ENCODE measurements at places on chromosomes 1 and 21.
A peak's percentile ranks its signal among the peaks of the same experiment; 100 is the strongest.

DNA sequence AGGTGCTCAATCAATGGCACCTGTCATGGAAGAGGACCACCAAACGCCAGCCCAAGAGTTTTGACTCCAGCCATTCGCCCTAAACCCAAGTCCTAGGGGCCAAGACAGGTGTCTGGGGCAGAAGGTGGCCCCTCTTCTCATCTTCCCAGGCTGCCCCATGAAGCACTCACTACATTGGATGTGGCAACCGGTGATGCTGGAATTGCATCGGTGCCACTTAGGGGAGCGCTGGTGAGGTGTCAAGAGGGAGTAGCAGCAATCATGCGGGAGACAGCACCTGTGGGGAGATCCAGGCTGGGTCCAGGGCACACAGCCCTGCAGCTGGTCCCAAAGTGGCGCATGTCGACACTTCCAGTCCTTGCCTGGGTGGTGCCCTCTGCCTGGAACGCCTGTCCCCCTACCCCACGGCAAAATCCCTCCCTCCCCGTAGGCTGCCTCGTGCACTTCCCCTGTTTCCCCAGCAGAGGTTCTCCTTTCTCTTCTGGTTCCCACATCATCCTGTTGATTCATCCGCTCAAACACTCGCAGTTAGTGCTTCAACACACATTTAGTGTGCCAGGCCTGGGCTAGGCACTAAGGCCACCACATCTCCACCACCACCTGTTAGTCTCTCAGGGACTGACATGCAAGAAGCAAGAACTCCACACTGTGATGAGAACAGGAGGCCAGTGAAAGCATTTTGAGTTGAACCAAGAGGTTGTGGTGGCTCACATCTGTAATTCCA is 18.5 kb downstream of the PLA2G2D start:
- H3K27ac ChIP-seq = no peak overlapping the region
- H3K4me3 ChIP-seq = no peak overlapping the region
- DNase-seq = peak; percentile 50
- no peaks in the 10 kb centered on the region for H3K36me3 ChIP-seq

DNA sequence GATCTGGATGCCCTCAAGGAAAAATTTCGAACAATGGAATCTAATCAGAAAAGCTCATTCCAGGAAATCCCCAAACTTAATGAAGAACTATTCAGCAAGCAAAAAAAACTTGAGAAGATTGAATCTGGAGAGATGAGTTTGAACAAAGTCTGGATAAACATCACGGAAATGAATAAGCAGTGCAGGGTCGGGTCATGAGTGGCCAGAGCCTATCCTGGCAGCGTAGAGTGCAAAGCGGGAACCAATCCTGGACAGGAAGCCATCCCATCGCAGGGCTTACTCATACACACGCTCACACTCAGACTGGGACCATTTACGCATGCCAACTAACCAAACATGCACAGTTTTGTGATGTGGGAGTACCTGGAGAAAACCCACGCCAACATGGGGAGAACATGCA is 43.1 kb downstream of the ZMYM1 start:
- H3K4me3 ChIP-seq = no peak overlapping the region
- no peak for DNase-seq
- H3K27me3 ChIP-seq = peaks cover 27% of the 10 kb centered on the region
- H3K27ac ChIP-seq = no peak overlapping the region
- H3K4me1 ChIP-seq = peaks cover 14% of the 10 kb centered on the region

DNA sequence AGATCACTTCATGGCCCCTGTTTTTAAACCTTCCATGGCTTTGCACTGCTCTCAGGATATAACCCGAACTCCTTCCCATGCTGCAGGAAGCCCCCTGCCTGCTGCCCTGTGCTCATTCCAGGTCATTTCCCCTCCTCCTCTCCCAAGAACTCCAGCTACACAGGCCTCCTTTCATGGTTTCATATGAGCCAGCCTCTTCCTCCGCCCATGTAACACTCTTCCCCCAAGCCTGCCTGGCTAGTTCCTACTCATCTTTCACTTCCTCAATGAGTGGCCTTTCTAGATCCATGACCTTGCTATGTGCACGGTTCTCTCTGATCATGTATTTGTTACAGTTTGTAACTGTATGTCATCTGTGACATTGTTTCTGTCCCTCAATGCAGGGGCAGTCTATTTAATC is 3.1 kb upstream of the NCF2 start:
- no peaks in the 10 kb centered on the region for H3K27me3 ChIP-seq
- DNase-seq = no peak
- H3K36me3 ChIP-seq = no peaks in the 10 kb centered on the region
- H3K27ac ChIP-seq = no peak overlapping the region
- H3K4me3 ChIP-seq = no peak overlapping the region

- no peaks in the 10 kb centered on the region for H3K36me3 ChIP-seq
- no peak overlapping the region for H3K27ac ChIP-seq
- no peak for DNase-seq
- peaks cover 68% of the 10 kb centered on the region for H3K4me1 ChIP-seq
These were observed 9.8 kb downstream of the KCNN3 start for GRCh38 chr1:154860156-154860870.

DNA sequence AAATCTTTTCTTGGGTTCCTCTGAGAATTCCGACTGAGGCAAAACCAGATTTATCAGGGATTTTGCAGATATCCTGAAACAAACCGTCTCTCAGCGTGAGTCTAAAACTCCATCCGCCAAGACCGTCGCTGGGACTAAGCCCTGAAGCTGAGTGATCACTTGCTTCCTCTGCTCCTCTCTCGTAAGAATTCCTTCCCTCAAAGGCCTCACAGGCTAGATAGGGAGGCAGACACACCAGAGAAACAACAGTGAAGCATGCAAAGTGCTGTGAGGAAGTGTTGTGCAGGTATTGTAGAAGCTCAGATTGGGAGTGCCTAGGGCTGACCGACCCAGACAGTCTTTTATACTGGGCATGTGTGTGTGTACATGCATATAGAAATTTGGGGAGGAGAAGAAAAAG is 119.1 kb downstream of the RGS7 start:
- DNase-seq = no peak
- H3K4me1 ChIP-seq = no peaks in the 10 kb centered on the region
- no peaks in the 10 kb centered on the region for H3K27me3 ChIP-seq
- no peak overlapping the region for H3K27ac ChIP-seq
- no peaks in the 10 kb centered on the region for H3K36me3 ChIP-seq
- H3K4me3 ChIP-seq = no peak overlapping the region

GRCh38 chr1:205371871-205372660 is 15.3 kb upstream of the KLHDC8A start:
- peaks cover 16% of the 10 kb centered on the region for H3K4me1 ChIP-seq
- H3K27me3 ChIP-seq = peaks cover 33% of the 10 kb centered on the region
- DNase-seq = no peak
- no peak overlapping the region for H3K27ac ChIP-seq
- no peak overlapping the region for H3K4me3 ChIP-seq
- H3K36me3 ChIP-seq = no peaks in the 10 kb centered on the region

GRCh38 chr1:38498686-38499085 is 360.9 kb downstream of the RRAGC start:
- H3K27ac ChIP-seq = no peak overlapping the region
- peaks cover 5% of the 10 kb centered on the region for H3K4me1 ChIP-seq
- H3K36me3 ChIP-seq = no peaks in the 10 kb centered on the region
- DNase-seq = no peak
- peaks cover 24% of the 10 kb centered on the region for H3K27me3 ChIP-seq

- no peak overlapping the region for H3K4me3 ChIP-seq
- no peaks in the 10 kb centered on the region for H3K36me3 ChIP-seq
- no peak overlapping the region for H3K27ac ChIP-seq
- peaks cover 33% of the 10 kb centered on the region for H3K27me3 ChIP-seq
- no peak for DNase-seq
These were observed 66.8 kb upstream of the BCL10 start for GRCh38 chr1:85343213-85343611.

- H3K4me1 ChIP-seq = no peaks in the 10 kb centered on the region
- H3K27ac ChIP-seq = no peak overlapping the region
- no peak for DNase-seq
- H3K27me3 ChIP-seq = no peaks in the 10 kb centered on the region
- no peaks in the 10 kb centered on the region for H3K36me3 ChIP-seq
- H3K4me3 ChIP-seq = no peak overlapping the region
These were observed 49.2 kb upstream of the COL24A1 start for GRCh38 chr1:86205741-86206140.

DNA sequence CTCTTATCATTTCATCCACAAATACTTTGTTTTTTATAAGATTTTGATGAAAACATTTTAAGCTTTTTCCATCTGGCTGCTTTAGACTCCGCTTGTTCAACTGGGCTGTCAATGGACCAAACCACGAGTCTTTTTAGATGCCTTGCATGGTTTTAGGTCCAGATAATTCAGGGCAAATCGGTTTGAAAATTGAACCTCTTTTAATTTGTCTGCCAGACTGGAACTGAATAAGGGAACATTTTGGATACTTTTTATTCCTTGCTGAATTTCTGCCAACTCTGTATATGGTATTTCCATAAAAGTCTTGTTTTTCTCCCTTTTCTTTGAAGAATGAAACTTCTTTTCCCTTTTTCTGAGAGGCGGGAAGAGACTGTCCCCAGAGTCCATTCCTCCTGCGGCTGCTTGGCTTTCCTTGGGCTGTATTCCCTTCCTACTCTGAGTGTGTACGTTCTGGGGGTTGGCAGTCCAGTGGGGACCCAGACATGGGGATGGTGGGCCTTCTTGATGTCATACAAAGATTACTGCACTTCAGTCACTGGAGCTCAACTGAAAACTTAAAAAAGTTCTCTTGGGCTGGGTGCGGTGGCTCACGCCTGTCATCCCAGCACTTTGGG is 46.5 kb upstream of the CNN3 start:
- no peak overlapping the region for H3K4me3 ChIP-seq
- H3K4me1 ChIP-seq = no peaks in the 10 kb centered on the region
- no peak overlapping the region for H3K27ac ChIP-seq
- H3K36me3 ChIP-seq = no peaks in the 10 kb centered on the region

DNA sequence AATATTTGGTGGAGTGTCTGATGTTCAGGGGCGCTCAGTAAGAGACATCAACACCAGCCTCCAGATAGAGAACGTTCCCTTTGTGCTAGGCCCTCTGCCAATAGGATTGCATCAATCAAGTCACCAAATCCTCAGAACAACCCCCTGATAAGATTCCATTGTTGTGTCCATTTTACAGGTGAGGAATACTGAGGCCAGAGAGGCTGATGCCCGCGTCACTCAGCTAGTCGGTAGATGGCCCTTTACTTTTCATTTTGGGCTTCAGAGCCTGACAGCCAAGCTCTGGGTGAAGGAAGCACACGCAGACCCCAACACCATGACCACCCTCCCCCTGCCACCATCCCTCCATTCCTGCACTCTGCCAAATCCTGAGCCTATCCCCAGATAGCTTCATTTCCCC is 406.2 kb downstream of the PTPRU start:
- no peaks in the 10 kb centered on the region for H3K4me1 ChIP-seq
- H3K36me3 ChIP-seq = no peaks in the 10 kb centered on the region
- no peaks in the 10 kb centered on the region for H3K27me3 ChIP-seq
- DNase-seq = no peak
- no peak overlapping the region for H3K27ac ChIP-seq

DNA sequence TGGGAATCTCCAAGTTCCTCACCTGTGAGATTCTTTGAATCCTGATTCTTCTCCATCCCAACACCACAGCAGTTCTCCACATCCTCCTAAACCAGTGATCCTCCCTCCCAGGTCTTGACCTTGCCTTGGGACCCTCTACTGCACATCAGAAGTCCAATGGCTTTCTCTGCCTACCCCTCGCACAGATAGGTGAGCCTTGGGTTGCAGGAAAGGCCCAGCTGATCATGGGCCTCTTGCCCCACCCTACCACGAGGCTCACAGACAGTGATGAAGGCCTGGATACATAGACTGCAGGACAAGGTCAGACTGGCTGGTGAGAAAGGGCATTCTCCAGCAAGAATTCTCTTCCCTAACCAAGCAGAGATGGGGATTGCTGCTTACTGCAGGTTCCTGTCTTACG is 825 bp downstream of the FABP3 start:
- no peak for DNase-seq
- no peaks in the 10 kb centered on the region for H3K36me3 ChIP-seq
- H3K27ac ChIP-seq = no peak overlapping the region
- H3K4me3 ChIP-seq = peak overlapping the region; percentile 82

DNA sequence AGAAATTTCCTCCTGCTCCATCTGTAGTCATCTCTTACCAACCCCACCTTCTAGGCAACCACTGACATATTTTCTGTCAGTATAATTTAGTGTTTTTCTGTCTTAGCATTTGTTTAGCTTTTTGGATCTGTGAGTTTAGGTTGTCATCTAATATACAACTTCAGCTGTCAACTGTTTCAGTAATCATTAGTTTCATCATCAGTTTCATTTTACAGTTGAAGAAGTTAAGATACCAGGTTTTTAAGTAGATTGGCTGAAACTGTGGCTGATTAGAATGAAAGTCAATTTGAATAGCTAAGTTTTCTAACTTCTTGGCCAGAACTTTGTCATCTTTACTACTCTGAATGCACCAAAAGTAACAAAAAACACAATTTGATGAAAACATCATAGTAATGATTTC is 1957.3 kb downstream of the NCAM2 start:
- no peak overlapping the region for H3K27ac ChIP-seq
- no peaks in the 10 kb centered on the region for H3K27me3 ChIP-seq
- H3K4me1 ChIP-seq = no peaks in the 10 kb centered on the region
- no peaks in the 10 kb centered on the region for H3K36me3 ChIP-seq
- no peak overlapping the region for H3K4me3 ChIP-seq

GRCh38 chr1:53267761-53268160 is 29.4 kb upstream of the MAGOH start:
- peaks cover 25% of the 10 kb centered on the region for H3K36me3 ChIP-seq
- peaks cover 5% of the 10 kb centered on the region for H3K4me1 ChIP-seq
- no peak overlapping the region for H3K4me3 ChIP-seq
- no peak for DNase-seq
- H3K27me3 ChIP-seq = no peaks in the 10 kb centered on the region

DNA sequence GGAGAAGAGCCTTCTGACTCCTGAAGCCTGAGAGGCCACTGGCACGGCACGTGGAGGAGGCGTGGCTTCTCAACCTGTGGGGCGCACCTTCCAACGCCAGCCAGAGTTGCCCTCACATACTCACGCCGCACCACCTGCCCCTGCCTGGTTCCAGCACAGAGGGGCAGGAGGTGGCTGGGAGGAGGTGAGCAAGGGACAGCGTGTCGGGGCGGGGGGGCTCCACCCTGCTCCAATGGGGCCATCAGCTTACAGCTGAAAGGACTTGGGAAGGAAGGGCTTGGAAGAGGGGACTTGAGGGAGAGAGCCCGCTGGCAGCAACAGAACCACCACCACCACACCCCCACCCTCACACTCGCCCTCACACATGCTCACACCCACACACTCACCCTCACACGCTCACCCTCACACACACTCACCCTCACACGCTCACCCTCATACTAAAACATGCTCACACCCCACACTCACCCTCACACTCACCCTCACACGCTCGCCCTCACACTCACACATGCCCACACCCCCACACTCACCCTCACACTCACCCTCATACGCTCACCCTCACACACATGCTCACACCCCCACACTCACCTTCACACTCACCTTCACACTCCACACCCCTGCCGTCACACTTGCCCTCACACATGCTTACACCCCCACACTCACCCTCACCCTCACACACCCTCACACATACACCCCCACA is 41.6 kb upstream of the EDN2 start:
- no peak overlapping the region for H3K4me3 ChIP-seq
- H3K27ac ChIP-seq = no peak overlapping the region
- peaks cover 2% of the 10 kb centered on the region for H3K36me3 ChIP-seq

All from activated T-cell treated with anti-CD3 and anti-CD28 coated beads, Interleukin-2, amount 50 U/mL, for 72 hours (primary cell).